Substantia nigra (tissue), 51 donors: ENCODE measurements at places on chromosomes 3 and 15.

DNA sequence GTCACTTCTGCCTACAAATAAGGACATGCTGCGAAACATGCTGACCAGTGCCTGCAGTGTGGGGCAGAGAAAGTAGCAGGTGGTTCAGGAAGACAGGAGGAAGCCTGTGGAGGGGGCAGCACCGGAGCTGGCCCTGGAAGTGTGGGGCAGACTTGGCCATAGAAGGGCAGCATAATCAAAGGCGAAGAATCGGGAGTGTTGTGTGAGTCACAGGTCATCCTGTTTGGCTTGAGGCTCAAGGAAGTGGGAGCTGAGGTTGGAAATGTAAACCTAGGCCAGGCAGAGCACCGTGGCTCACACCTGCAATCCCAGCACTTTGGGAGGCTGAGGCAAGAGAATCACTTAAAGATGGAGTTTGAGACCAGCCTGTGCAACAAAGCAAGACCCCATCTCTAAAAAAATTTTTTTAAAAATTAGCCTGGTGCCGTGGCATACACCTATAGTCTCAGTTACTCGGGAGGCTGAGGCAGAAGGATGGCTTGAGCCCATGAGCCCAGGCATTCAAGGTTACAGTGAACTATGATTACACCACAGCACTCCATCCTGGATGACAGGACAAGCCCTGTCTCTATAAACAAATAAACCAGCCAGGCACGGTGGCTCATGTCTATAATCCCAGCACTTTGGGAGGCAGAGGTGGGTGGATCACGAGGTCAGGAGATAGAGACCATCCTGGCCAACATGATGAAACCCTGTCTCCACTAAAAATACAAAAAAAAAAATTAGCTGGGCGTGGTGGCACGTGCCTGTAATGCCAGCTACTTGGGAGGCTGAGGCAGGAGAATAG, 54.0 kb downstream of the FAM43A start:
- DNase-seq = no peak

DNA sequence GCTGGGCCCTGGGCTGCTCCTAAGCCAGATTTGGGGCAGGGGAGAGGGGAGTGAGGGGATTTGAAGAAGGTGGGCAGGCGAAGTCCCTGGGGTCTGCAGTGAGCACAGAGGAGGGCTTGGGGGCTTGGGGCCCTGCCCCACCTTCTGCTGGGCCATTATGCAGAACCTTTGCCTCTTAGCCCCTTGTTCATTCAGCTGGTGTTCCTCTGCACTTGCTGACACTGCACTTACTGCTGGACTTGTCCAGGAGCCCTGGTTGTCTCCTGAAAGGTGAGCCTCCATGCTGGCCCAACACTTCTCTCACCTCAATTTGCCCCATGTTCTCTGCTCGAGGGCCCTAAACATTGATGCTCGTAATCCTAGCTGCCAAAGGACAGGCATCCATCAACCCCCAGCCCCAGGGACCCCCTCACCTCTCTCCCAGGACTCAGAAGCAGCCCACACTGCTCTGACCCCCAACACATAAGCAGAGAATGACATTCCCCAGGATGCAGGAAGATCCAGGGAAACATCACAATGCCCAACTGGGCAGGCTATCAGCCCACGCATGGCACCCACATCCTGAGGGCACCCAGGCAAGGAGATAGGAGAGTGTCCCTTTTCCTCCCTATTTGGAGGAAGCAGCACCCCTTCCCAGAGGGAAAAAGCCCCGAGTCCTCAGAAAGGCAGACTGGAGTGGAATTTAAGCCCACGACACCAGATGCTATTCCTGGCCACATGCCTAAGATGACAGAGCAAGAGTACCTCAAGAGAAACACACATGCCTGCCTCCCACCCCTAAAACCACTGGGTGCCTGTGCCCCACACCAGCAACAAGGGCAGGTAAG, 76.8 kb downstream of the ADCY5 start:
- DNase-seq = no peak

- DNase-seq = no peak
These were observed 493.3 kb downstream of the LPP start for GRCh38 chr3:188647237-188647636.

GRCh38 chr3:125140818-125141595, 71.5 kb downstream of the SLC12A8 start:
- DNase-seq = no peak

DNA sequence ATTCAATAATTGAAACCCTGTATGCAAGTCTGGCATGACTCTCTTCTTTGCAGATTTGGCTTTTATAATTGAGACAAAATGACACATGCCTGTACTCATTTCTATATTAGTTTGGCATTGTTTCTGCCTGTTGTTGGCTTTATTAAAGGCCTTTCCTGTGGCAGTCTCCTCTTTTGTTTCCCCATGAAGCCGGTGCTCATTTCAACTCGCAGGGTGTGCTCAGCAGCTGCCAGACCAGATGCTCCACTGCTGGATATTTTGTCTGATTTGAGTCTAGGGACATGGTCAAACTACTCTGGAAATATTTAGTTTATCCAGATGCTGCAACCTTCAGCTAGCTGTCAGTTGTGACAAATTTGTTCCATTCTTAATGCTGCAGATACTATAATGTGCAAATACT, 445.3 kb downstream of the NAALADL2 start:
- DNase-seq = no peak

DNA sequence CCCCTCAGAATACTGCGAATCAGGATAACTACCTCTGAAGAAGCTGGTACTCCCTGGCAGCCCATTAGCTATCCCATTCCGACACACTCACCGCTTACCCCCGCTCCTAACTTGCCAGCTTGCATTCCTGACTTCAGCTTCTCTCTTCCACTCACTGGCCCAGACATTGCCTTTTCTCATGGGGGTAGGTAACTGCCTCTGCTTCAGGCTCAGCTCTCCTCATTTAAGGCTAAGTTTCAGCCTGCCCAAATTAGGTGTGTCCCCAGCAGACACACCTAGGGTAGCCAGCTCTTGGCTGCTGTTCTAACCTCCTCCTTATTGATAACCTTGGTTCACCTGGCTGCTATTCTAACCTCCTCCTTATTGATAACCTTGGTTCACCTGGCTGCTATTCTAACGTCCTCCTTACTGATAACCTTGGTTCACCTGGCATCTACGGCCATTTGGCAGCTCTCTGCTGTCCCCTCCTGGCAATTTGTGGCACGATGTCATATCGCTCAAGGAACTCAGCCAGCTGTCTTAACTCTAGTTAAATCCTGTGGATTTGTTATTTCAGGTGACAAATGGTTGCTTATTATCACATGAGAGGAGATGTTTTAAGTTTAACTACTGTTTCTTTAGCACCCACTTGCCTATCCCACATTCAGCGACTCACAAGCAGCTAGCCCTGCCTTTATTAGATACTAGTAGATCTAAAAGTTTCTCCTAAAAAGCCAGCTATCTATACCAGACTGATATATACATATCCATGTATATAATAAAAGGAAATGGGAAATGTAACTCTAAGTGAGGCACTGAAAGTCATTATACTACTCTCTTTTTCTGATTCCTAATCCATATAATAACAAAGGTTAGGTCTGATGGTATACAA, 106.5 kb upstream of the ACP3 start:
- DNase-seq = no peak

GRCh38 chr15:62845241-62846126, 197.1 kb upstream of the TPM1 start:
- no peak for DNase-seq

- DNase-seq = no peak
These were observed 280.1 kb downstream of the SV2B start for GRCh38 chr15:91380114-91380513.

DNA sequence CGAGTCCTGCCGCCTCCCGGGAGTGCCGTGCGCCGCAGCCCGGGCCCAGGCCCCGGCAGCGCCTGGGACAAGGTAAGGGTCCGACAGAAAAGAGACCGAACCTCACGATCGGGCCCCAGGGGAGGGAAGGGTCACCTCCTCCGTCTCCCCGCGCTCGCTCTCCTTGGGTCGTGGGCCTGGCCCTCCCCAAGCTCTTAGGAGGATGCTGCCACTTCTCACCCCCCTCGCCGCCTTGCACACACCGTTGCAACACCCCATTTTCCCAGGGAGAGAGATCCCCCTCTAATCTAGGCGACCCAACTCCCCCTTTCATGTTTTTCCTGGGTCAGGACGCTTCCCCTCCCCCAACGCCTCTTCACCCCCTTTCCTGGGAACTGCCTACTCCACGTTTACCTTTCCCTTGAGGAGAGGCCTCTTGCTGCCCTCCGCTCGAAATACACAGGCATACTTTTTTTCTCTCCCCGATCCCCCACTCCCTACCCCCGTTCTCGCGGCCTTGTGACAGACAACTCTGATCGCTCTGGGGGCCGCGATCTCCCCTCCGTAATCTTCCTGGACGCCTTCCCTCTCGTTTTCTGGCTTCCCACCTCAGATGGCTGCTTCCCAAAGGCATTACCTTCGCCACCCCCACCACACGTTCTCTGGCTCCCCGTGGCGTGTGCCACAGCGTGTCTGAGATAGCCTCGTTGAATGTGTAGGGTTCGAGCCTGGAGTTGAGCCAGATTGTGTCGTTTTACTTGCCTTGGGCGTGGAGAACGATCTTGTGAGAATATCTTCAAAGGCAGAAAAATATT, 688 bp downstream of the SETD5 start:
- DNase-seq = no peak

DNA sequence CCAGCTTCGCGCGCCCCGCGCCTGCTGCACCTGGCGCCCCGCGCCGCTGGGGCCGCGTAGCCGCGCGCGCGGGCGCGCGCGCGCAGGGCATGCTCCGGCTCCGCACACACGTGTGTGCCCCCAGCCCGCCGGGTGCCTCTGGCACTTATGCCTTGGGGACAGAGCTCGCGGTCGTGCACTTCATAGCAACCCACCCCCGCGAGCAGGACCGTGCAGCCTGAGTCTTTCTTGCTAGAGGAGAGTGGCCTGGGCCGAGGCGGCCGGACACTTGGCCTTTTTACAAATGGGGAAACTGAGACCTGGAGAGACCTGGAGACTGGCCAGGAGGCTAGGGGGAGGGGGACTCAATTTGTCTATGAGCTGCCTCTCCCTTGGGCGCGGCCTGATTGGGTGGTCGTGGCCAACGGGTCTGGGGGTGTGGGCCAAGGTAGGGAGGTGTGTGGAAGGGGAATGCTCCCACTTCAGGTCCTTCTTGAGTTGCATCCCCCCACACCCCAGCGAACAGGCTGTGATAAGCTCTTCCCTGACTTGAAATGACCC, 562 bp downstream of the NBEAL2 start:
- no peak for DNase-seq
